ENCODE measurements at places on chromosomes 4 and X.

GRCh38 chr4:170271723-170272122, 182.0 kb upstream of the AADAT start:
- no peak for DNase-seq

DNA sequence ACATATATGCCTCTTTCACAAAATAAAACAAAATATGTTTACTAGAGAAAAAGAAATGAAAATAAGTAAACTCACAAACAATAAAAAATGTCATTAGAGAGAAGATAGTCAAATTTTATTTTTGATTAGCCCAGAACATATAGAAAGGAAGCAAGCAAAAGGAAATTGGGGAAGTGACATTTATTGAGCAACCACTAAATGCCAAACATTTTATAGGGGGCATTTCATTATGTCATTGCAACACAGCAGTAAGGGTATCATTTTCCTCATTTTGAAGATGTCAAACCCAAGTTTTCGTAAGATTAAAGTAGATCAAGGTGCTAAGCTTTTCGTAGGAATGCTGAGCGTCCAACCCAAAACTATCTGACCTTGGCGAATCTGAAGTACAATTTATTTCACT, 1331.5 kb upstream of the PABPC4L start:
- DNase-seq, result no peak

- no peak for DNase-seq
Measured at GRCh38 chr4:176387571-176387970, 67.8 kb downstream of the SPCS3 start.

DNA sequence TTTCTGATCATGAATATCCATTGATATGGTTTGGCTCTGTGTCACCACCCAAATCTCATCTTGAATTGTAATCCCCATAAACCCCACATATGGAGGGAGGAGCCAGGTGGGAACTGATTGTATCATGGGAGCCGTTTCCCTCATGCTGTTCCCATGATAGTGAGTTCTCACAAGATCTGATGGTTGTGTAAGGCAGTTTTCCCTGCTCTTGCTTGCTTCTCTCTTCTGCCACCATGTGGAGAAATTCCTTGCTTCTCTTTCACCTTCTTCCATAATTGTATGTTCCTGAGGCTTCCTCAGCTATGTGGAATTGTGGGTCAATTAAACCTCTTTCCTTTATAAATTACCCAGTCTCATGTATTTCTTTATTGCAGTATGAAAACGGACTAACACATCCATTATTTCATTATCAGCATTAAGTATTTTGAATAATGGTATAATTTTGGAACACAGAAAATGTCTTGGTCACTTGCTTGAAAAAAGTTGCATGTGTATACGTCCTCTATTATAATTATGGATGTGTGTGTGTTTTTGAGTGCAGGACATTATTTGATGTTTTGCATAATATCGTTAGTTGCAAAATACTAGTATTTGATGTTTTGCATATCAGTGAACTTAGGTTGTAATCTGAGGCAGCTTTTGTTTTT, 334.6 kb downstream of the PCDH10 start:
- peak; percentile 9 for DNase-seq

DNA sequence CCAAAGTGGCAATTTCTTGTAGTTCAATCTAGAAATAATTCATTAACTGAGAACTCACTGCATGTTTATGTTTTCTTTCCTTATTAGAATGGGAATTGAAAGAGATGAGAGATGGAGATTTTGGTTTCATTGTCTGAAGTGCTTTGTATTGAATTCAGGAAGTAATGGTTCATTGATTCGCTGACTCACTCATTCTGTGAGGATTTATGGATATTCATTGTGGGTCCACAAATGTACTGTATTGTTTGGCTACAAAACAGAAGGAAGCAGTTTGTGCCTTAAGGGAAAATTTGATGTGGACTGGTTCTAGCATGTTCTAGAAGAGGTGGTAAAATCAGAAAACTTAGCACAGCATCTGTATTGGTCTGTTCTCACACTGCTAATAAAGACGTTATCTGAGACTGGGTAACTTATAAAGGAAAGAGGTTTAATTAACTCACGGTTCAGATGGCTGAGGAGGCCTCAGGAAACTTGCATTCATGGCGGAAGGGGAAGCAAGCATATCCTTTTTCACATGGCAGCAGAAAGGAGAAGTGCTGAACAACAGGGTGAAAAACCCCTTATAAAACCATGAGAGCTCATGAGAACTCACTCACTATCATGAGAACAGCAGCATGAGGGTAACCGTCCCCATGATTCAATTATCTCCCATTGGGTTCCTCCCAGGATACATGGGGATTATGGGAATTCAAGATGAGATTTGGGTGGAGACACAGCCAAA, 132.3 kb upstream of the VCX3A start:
- peak; percentile 18 for DNase-seq

GRCh38 chrX:73868916-73869315, 305.9 kb downstream of the CHIC1 start:
- DNase-seq, result no peak

DNA sequence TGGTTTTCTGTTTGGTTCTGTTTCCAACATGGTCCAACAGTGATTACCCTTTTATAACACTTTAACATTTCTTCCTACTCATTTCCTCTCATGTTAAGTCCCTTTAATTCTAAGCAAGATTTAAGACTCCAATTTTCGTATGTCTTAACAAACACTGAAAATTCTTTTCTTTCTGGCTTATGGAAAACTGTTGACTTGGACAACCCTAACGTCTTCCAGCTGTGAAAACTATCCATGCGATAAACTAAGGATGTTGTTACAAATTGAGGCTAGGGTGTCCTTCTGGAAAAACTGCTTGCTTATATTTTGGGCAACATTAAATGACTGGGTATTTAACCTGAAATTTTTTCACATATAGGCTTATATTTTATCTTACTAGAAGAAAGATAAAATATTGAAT, 33.9 kb upstream of the RTL3 start:
- DNase-seq, result no peak

DNA sequence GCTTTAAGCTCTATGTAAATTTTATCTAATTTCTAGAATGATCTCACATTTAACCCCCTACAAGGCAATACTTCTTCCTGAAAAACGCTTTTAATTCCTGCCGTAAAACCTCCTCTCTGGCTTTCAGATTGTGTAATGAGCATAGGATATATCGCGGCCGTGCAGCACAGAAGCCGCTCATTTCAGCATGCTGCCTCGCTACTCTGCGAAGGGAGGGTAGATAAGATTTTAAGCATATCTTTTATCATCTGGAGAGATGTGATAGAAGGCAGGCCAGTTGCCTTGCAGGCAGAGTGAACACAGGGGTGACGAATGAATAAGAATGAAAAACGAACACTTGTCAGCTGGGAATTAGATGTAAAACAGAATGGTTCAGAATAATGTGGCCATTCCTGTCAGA, 265.5 kb downstream of the UNC5C start:
- no peak for DNase-seq

DNA sequence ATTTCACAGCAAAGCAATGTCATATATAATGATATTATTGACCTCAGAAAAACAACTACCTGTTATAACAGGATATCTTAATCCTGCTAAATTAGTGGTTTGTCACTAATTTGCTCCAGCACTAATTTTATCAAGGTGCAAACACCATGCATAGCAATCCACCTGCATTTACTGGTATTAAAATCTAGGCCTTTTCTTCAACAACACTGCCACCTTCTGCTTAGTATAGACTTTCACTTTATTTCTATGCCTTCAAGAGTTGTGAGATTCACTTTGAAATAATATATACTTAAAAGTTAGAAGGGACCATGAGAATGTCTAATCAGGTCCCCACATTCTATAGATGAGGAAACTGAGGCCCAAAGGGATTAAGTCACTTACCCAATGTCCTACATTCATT, 82.1 kb upstream of the IQCM start:
- DNase-seq, result peak; percentile 30

GRCh38 chrX:133215747-133216146, 2.4 kb downstream of the TFDP3 start:
- DNase-seq, result peak; percentile 7

GRCh38 chr4:149638073-149638472, 177.6 kb downstream of the IQCM start:
- peak; percentile 84 for DNase-seq

GRCh38 chr4:1939664-1940509, 68.7 kb downstream of the NSD2 start:
- DNase-seq, result peak; percentile 64

- DNase-seq, result no peak
Measured at GRCh38 chrX:97907791-97908190, 1024.1 kb downstream of the RPA4 start.

DNA sequence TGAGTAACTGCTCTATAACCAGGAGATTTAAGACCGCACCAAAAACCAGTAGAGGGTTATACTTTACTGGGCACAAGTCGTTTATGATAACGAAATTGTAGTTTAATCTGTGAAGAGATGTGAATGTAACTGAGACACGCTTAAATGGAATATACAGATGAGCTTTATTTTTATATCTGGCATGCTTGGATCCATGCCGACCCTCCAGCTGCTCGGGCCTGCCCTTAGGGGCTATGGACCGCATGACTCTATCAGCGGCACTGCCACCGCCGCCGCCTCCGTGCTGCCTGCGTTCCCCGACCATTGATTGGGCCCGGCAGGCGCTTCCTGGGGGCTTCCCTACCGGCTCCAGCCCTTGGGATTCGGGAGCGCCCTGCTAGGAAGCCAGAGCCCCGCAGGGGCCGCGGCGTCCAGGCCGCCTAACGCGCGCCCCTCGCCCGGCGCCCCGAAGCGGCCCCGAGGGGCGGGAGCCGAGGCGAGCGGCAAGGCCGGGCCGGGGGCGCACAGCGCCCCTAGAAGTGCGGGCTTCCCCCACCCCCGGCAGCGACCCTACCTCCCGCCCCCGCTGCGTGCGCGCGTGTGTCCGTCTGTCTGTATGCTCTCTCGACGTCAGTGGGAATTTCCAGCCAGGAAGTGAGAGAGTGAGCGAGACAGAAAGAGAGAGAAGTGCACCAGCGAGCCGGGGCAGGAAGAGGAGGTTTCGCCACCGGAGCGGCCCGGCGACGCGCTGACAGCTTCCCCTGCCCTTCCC, at the start of gene NFKB1:
NFKB1 (plus strand) TSS at position 664 of the 751 bp plus-strand sequence. CDS start 24,160 bp downstream, outside the sequence.
- DNase-seq, result peak; percentile 64

DNA sequence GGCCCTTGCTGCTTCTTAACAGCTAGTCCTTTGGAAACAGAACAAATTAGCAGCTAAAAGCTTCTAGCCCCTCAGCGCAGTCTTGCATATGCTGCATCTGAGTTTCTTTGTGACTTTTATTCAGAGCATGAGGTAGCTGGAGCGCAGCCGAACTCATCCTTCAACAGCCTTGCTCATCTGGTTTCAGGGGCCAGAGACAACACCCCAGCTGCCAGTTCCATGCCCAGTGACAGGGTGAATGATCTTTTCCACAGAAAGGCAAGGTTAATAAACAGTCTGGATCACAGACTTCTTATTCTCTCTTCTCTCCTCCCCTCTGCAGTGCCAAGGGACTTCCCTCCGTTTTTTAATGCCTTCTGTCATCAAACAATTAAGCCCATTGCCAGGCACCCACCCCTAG, 216.6 kb upstream of the INTU start:
- DNase-seq, result no peak

DNA sequence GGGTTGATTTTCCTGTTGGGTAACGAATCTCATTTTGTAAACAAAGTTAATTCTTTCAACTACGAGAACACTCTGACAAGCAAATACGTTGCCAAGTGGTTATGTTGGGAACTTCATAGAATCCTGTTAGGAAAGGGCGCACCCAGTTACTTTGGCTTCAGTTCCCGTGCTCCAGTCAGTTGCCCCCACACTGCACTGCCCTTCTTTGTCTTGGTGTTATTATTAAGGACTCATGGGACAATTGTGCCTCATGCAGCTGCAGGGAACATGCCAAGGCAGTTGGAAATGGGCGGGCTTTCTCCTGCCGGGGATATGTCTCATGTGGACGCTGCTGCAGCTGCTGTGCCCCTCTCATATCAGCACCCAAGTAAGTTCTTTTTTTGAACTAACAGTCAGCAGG, 28.9 kb downstream of the OFD1 start:
- no peak for DNase-seq

GRCh38 chr4:38985410-38986100, 46.7 kb downstream of the TMEM156 start:
- no peak for DNase-seq

DNA sequence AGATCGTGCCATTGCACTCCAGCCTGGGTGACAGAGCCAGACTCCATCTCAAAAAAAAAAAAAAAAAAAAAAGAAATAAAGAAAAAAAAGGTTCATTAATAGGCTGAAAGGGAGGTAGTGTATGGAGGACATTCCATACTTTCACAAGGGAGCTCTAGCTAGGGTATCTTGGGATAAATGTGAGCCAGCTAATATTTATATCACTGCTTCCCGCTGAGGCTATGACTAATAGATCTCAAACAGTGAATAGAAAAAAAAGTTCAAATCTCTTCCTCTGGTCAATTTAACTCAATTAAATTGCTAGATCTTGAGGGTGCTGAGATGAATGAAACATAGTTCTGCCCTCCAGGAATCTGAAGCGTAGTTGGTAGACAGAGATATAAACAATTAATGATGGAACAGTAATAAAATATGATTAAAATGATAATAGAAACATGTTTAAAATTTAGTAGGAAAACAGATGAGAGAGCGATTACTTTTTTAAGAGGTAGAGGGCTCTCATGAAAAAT, 55.7 kb upstream of the SHISA3 start:
- DNase-seq, result no peak

DNA sequence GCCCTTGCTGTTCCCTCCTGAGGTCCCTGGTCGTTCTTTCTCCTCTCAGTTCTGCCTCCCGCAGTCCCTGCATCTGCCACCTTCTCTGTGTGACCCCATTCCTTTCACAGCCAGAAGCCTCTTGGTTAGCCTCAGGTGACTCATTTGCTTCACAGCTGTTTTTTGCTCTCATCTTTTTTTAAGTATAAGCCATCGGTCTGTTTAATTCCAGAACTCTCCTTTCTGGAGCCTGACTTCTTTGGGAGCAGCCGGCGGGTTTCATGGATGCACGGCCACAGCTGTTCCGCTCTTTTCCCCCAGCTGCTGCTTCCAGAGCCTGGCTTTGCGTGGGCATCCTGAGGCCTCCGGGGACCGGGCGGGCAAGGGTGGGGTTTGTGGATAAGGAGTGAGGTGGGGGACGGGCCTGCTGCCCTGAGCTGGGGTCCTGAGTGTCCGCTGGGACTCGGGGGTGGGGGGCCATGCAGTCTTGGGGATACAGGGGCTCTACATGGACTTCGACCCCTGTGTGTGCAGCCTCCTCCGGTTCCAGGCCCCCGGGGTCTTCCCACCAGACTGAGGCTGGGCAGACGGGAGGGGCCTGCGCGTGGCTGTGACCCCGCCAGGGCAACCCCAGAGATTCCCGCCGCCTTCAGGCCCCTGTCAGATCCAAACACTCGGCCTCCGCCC, 46.7 kb downstream of the PCGF3 start:
- DNase-seq, result no peak

- no peak for DNase-seq
Measured at GRCh38 chrX:136268051-136269048, 17.1 kb upstream of the MAP7D3 start.

GRCh38 chrX:68989865-68990606, 161.2 kb downstream of the EFNB1 start:
- no peak for DNase-seq

GRCh38 chr4:88352062-88352740, 26.5 kb upstream of the HERC6 start:
- peak; percentile 44 for DNase-seq

Data from foreskin keratinocyte (primary cell).